ENCODE measurements at places on chromosomes 16 and 17.

GRCh38 chr17:57567251-57567650 lies 177.8 kb downstream of the CCDC182 start:
- no peak for DNase-seq

- DNase-seq: no peak
Measured at GRCh38 chr16:84215531-84215930, 24.3 kb downstream of the KCNG4 start.

GRCh38 chr17:7113273-7114071 lies 1.1 kb downstream of the ASGR2 start:
- DNase-seq: no peak

DNA sequence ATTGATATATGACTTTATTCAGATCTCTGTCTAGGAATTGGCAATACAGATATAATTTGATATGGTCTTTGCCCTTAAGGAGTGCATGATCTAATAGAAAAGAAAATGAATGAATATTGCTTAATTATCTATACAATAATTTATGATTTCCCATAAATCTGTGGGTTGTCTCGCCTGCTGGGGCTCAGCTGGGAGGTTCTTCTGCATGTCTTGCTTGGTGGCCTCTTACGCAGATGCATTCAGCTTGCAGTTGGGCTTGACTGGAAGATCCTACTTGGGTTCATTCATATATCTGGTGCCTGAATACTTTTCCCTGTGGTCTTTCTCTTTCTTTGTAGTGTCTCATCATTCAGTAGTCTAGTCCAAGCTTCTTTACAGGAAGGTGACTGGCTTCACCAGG lies 34.0 kb upstream of the GOT2 start:
- no peak for DNase-seq

GRCh38 chr17:61413661-61414126 lies 14.1 kb downstream of the TBX2 start:
- no peak for DNase-seq

DNA sequence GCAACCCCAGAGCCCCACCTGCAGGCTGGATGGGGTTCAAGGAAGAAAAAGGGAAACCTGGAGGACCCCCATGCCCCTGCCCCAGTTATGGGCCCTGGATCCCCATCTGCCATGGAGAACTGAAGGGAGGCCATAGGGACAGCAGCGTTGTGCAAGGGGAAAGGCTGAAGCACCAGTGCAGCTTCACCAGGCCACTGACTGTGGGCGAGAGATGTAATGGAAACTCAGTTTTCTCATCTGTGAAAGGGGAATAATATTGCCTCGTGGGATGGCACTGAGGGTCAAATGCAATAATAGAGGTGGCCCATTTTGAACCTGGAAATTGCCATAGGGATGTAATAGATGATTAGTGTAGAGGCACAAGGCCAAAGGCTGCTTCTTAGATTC lies 9.9 kb upstream of the TSPOAP1 start:
- DNase-seq: no peak

DNA sequence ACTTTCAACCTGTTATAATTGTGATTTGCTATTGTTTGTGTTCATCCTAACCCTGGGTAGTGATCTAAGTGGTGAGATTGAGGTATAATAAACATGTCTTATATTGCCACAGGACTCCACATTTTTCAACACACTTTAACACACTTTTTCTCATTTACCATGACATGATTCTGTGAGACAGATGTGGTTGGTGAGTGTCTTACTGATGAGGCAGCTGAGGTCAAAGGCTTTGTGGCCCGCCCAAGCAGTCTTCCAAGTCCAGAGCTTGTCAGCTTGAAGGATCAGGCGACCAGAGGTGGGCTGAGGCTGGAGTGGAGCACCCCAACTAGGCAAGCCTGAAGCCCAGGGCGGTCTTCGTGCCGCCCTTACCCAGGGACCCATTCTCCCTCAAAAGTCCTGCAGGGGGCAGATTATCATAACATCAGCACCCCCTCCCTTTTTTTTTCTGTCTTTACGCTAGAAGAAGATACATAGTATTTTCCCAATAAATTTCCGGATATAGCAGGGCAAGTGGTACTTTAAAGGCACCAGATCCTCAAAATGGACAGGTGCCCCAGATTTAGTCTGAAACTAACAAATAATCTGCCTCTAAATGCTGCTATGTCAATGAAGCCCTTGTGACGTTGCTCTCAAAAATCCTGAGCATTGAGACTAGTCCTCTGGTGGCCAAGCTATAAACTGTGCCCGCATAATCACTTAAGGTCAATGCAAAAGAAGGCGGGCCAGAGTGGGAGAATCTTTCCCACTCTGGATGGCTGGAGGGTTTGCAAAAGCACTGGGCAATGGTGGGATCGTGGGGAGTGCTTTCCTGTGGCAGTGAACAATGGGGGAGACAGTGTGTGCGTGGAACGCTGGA lies 21.1 kb downstream of the KCTD19 start:
- no peak for DNase-seq

GRCh38 chr16:79171931-79172705 lies 428.4 kb downstream of the MAF start:
- peak; percentile 9 for DNase-seq

DNA sequence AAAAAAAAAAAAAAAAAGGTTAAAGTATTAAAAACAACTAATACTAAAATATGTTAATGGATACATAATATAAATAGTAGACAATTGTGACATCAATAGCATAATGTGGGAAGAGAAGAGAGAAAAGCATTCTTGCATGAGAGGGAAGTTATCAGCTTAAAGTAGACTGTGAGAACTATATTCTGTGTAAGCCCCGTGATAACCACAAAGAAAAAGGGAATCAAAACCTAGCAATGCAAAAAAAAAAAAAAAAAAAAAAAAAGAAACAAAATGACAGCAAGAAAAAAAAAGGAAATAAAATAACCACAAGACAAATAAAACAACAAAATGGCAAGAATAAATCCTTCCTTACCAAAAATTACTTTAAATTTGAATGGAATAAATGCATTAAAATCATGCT lies 39.8 kb upstream of the MYLK3 start:
- DNase-seq: no peak

DNA sequence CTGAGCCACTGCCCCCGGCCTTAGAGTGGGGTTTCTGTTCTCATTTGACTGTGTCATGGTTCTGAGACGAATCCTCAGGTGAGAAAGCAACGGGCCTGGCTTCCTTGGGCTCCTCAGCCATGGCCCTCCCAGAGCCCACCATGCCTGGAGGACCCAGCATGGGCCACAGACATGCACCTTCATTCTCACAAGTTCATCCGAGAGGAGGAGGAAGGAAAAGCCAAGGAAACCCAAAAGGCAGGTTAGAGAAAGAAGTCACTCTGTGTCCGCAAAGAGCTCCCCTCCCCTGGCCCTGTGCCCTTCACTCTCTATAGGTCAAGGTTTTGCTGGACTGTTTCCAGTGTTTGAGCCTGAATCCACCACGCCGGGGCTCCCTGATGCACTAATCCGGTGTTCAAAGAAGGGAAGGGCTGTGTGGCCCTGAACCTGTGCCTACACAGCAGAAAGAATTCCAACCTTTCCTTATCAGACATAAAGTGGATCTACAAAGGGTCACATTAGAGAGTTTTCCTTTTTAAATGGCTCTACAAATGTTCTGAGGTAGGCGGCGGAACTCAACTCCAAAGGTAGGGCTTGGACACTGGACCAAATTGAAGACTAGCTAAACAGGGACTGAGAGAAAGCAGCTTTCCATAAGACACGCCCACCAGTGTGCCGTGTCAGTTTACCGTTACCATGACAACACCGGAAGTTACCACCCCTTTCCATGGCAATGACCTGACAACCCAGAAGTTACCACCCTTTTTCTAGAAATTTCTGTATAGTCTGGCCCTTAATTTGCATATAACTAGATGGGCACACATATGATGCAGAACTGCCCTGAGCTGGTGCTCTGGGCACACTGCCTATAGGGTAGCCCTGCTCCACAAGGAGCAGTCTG lies 15.9 kb upstream of the PECAM1 start:
- no peak for DNase-seq

DNA sequence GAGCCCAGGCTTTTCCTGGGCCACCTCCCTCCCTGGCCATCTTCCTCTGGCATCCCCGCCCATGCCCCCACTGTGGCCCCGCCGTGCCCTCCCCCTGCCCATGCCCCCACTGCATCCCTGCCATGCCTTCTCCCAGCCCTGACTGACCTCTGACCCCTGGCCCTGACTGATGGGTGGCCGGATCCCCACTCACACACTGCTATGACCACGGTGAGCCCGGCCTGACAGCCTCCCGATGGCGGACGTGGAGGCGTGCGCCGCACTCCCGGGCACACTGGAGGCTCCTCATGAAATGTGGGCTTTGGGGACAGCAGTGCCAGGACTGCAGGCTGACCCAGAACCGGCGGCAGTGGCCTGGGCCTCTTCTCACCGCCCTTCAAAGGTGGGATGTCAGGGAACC lies 10.6 kb upstream of the C1QTNF8 start:
- DNase-seq: no peak

DNA sequence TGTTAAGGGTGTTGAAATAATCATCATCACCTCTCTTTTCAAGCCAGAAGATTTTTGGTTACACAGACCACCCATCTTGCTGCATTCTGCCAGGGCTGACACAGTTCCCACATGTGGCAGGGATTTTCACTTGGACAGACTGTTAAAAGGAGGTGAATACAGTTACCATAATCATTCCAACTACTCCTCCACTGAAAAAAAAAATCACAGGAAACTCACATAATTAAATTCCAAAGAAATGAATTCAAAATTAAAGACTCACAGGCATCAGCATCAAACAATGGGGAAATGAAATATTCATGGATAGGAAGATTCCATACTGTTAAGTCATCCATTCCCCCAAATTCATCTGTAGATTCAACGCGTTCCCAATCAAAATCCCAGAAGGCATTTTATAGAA lies 209.4 kb downstream of the MRTFB start:
- DNase-seq: peak; percentile 72

DNA sequence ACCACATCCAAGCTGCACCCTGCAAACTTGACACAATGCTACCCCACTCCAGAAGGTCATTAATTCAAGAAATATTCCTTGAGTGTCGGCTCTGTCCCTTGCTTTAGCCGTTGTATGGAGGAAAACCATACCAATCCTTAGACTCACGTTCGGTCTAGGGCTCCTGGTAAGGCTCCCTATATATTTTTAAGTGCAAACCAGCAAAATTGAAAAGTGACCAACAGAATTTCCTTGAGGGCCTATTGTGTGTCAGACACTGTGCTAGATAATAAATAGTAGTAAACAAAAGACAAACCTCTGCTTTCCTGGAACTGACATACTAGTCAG lies 390 bp upstream of the BBS2 start:
- no peak for DNase-seq

DNA sequence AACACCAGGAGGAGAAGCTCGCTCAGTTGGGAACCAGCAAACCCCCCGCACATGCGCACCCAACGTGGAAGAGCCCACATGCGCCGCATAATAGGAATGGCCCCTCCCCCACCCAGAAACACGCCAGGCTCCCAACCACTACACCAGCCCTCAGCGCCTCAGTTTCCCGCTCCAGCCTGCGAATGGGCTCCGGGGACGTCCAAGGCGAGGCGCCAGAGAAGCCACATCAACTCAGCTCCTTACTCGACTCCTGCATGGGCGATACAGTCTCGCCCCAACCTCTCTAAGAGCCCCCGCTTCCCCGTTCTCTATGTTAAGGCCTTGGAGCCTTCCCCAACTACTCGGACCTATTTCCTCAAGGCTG lies 504 bp downstream of the SRSF1 start:
- DNase-seq: peak; percentile 80

GRCh38 chr16:55297062-55297909 lies 26.7 kb upstream of the IRX6 start:
- DNase-seq: no peak

- DNase-seq: peak; percentile 97
Measured at GRCh38 chr17:59842901-59843652, 49.7 kb downstream of the TUBD1 start.

- peak; percentile 76 for DNase-seq
Measured at GRCh38 chr16:3774156-3774767, 56.9 kb upstream of the TRAP1 start.
